ENCODE measurements at places on chromosomes 6 and 20.

GRCh38 chr20:6231556-6231955, 108.7 kb upstream of the FERMT1 start:
- DNase-seq, result no peak

DNA sequence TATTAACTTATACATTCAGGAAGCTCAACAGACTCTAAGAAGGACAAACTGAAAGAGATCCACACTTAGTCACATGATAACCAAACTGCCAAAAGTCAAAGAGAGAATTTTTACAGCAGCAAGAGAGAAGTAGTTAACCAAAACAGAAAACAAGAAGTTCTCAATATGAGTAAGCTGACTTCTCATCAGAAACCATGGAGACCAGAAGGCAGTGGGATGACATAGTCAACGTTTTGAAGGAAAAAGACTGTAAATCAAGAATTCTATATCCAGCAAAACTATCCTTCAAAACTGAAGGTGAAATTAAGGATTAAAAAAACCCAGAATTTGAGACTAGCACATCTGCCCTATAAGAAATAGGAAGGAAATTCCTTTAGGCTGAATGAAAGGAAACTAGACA, 60.4 kb downstream of the COL19A1 start:
- DNase-seq, result no peak

DNA sequence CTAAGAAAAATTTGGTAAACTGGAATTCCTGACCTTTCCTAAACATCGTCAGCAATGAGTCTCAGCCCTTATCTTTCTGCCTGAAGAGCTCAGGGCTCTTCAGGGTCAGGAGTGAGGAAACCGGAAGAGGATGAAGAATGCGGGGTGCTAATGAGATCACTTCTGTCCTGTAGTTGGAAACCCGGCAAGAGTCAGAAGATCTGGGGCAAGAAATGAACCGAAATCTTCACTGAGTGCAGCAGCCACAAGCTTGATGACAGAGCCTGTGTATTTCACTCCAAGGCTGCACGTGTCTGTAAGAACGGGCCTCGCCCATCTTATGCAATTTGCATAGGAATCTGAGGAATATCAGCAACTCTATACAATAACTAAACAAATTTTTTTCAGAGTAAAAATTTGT, 60.4 kb upstream of the QKI start:
- no peak for DNase-seq

DNA sequence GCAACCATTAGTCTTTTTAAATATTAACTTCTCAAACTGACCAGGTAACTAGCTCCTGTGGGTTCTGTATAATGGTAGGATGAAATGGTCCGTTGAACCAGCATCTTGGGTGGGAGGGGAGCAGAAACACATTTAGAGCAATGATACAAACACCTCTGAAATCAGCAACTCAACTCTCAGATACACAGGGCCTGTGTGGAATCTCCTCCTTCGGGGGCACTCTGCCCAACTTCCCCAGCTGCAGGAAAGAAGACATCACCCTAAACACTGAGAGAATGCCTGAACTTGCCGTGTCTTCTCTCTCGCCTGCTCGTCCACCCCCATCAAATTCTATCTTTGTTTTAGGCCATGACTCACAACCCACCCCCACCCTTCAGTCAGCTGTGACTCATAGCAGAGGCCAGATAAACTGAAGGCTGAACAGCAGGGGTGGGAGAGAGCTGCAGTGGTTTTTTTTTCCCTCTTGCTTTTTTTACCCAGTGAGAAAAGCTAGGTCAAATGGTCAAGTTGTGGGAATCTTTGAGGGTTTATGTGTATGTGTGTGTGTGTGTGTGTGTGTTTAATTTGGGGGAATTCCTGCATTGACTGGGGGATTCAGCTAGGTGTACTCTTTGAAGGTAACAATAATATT, 593.4 kb upstream of the JAG1 start:
- no peak for DNase-seq

- DNase-seq, result no peak
These were observed 9.3 kb upstream of the ARID1B start for GRCh38 chr6:156767603-156768467.

Measured in effector memory CD8-positive, alpha-beta T cell (primary cell).